ENCODE measurements at places on chromosomes 11 and 22. TPM values are rescaled to one million over a fixed set of nuclear protein-coding genes. Genes with fewer than 3 reads are reported as not detected.
A peak's percentile ranks its signal among the peaks of the same experiment; 100 is the strongest.

Gene TRIOBP
- 21.6 TPM for total RNA-seq

Gene PANX3
- not detected for total RNA-seq

Gene C11orf91
- not detected for total RNA-seq

DNA sequence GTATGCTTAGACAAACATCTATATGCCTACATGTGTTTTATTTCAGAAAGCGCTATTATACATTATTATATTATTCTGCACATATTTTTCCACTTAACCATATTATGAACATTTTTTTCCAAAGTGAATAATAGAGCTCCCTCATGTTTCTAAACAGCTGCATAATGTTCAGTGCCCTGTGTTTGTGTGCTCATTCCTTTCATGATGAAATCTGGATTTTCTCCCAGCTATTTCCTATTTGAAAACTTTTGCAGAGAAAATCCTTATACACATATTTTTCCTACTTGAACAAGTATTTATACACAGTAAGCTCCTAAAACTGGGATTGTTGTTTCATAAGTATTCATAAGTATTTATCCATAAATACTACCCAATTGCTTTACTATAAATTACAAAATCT lies 18.1 kb upstream of the RFPL2 start:
- H3K27me3 ChIP-seq: no peaks in the 10 kb centered on the region
- no peaks in the 10 kb centered on the region for H3K36me3 ChIP-seq
- no peak overlapping the region for H3K27ac ChIP-seq
- DNase-seq: no peak
- H3K4me1 ChIP-seq: no peaks in the 10 kb centered on the region
- H3K4me3 ChIP-seq: no peak overlapping the region

DNA sequence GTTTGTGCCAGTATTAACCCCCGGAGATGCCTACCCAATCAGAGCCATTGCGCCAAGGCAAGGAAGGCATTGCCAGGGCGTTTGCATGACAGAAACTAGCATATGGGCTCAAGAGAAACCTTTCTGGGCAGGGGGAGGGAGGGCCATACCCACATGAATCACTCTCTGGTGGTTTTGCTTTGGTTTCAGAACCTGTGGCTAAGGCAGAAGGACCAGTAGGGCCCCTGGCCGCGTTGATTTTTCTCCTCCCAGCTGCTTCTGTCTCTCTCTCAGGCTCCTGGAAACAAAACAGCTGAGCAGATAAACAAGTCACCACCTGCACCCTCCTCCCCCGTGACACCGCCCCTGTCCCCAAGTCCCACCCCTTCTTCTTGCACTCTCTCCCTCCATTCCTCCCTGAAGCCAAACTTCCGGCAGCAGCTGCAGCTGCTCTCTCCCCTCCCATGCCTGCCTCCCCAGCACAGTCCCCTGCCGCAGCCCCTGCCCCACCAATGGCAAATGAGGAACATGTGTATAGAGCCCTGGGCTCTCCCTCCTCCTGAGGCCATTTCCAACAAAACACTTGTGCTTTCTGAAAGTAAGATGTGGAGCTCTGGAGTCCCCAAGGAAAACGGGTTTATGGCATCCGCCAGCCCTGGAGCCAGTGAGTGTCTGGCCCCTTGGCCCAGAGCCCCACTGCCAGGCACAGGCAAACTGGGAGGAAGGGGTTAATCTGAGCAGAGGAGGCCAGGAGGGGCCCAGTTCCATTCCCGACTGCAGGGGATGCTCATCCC lies 39.0 kb upstream of the ADA2 start:
- peak overlapping the region; percentile 35 for H3K4me3 ChIP-seq
- no peaks in the 10 kb centered on the region for H3K27me3 ChIP-seq
- H3K4me1 ChIP-seq: no peaks in the 10 kb centered on the region
- peak; percentile 57 for DNase-seq
- H3K27ac ChIP-seq: no peak overlapping the region
- no peaks in the 10 kb centered on the region for H3K36me3 ChIP-seq

GRCh38 chr11:18721561-18722292 lies 4.3 kb downstream of the IGSF22 start:
- no peaks in the 10 kb centered on the region for H3K36me3 ChIP-seq
- H3K27ac ChIP-seq: no peak overlapping the region
- no peak for DNase-seq
- no peaks in the 10 kb centered on the region for H3K4me1 ChIP-seq
- peak overlapping the region; percentile 54 for H3K4me3 ChIP-seq

DNA sequence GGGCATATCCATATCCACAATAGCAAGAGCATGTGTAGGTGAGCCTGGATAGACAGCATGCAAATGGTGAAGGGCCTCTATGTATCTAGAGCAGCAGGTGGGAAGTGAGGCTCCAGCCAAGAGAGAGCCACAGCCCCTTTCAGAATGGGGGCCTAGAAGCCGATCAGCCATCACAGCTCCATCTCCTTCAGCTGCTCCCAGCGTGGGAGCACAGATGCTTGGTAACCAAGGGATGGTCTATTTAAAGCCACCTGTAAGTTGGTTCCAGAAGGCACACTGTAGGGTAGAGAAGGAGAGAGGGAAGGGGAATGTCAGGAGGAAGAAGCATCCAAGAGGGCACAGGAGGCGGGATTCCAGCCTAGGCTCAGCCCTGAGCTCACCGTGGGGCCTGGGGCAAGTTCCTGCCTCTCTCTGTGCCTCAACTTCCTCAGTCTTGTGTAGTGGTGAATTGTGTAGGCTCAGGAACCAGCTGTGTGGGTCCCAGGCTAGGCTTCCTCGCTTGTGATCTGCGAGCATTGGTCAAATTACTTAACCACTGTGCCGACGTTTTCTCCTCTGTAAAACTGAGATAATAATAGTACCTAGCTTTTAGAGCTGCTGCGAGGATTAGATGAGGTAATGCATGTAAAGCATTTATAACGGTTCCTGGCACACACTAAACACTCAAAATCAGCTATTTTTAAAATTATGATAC lies 122.9 kb upstream of the NAV2 start:
- no peak overlapping the region for H3K4me3 ChIP-seq
- no peaks in the 10 kb centered on the region for H3K27me3 ChIP-seq
- no peak for DNase-seq
- peaks cover 7% of the 10 kb centered on the region for H3K4me1 ChIP-seq

DNA sequence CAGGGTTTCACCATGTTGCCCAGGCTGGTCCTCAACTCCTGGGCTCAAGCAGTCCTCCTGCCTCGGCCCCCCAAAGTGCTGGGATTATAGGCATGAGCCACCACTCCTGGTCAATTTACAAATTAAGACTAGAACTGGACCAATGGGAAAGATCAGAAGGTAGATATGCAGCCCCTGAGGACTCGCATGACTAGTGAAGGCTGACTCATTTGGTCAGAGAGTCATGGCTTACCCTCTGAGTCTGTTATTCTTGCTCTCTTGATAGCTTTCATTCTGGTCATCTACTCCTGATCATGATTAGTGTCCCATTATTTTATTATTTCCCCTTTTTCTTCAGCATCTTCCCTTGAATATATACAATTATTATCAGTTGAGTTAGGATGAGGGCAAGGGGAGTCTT lies 2.7 kb upstream of the LDHAL6A start:
- no peaks in the 10 kb centered on the region for H3K36me3 ChIP-seq
- H3K4me1 ChIP-seq: no peaks in the 10 kb centered on the region
- H3K27ac ChIP-seq: no peak overlapping the region
- no peaks in the 10 kb centered on the region for H3K27me3 ChIP-seq
- H3K4me3 ChIP-seq: no peak overlapping the region
- DNase-seq: no peak

Measured in right lobe of liver (tissue), 6 donors.